Right renal pelvis (tissue), 4 donors: ENCODE measurements at places on chromosomes 13 and 19. TPM values are rescaled to one million over a fixed set of nuclear protein-coding genes. Genes with fewer than 3 reads are reported as not detected.
A peak's percentile ranks its signal among the peaks of the same experiment; 100 is the strongest.

- DNase-seq = no peak
Observed at GRCh38 chr13:85825454-85825853, 26.2 kb upstream of the SLITRK6 start.

GRCh38 chr13:49213997-49214916 is 5.9 kb upstream of the MLNR start:
- no peak for DNase-seq

GRCh38 chr19:50793558-50794065 is 3.4 kb downstream of the ACP4 start:
- no peak for DNase-seq

DNA sequence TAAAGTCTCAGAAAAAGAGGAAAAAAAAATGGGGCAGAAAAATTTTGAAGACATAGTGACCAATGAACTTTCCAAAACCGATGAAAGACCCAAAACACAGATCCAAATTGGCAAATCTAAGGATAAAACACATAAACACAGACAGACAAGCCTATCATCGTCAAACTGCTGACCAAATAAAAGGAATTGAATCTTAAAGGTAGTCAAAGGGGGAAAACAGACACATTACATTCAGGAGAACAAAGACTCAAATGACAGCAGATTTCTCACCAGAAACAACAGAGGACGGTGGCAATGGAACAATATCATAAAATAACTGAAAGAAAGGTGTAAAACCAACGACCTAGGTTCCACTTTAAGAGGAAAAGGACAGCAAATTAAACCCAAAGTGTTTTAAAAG is 10.2 kb downstream of the RBM26 start:
- no peak for DNase-seq

GRCh38 chr19:18733196-18733647 is 49.7 kb downstream of the CRTC1 start:
- no peak for DNase-seq

DNA sequence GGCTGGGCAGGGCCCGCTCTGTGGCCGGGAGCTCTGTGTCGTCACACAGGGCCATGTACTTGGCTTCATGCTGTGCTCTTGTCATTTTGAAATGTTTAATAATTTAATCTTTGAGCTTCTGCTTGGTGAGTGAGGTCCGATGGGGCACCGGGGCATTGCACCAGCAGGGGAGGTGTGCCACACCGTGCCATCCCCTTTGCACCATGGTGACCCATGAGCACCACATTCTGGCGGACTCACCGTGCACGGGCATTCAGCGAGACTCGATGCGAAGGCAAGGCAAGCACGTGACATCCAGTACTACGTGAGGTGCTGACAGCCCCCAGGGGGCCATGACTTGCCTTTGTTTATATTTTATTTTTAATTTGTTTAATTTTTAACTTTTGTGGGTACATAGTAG is 204.3 kb downstream of the URI1 start:
- DNase-seq = no peak

DNA sequence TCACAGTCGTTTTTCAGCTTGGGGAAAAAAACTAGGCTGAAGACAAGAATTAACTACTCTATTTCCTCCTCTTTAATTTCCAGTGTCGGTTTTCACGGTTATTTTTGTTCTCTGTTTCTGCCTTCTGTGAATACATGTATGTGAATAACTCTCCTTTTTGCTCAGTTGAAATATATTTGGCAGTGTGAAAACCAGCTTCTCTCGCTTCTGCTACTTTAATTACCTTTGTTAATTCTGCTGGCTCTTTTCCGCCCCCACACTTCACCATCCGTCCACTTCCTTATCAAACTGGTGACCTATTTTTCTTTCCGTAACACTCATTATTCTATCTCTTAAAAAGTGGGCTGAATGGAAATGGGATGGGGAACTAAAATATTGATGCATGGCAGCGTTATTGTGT is 126.4 kb downstream of the POU4F1 start:
- no peak for DNase-seq

DNA sequence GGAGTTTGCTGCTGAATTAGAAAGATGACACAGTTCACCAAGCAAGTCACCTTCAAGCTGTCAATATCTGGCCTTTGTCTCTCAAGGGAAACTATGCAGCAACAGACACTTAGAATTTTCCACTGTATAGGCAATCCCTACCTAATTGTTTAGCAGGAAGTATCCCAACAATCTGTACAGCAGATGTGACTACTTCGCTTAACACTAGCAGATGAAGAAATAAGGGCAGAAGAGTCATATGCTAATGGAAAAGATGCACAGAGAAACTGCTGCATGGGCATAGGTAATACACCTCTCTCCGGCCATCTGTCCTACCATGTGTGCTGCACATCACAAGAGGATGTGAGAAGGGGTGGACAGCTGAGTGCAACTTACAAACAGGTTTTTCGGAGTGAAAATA is 851.2 kb downstream of the PCDH9 start:
- no peak for DNase-seq

DNA sequence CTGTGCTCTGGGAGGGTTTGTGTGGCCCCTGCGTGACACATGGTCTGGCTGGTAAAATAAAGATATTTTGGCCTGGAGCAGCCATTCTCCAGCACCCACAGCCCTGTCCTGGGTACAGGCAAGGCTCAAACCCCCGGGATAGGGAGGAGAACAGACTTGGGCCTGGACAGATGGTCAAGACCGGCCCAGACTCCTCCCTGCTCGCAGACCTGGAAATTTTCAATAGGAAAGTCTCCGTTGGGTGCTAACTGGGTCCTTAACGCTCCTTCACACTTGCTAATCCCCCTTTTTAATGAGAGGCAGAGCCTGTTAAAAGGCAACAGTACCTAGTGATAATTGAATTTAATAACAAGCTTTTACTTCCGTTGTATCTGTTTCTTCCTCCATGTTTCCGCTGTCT is 2.5 kb downstream of the PALM start:
- DNase-seq = no peak

Gene CGB8
- 0.12 TPM for polyA plus RNA-seq

DNA sequence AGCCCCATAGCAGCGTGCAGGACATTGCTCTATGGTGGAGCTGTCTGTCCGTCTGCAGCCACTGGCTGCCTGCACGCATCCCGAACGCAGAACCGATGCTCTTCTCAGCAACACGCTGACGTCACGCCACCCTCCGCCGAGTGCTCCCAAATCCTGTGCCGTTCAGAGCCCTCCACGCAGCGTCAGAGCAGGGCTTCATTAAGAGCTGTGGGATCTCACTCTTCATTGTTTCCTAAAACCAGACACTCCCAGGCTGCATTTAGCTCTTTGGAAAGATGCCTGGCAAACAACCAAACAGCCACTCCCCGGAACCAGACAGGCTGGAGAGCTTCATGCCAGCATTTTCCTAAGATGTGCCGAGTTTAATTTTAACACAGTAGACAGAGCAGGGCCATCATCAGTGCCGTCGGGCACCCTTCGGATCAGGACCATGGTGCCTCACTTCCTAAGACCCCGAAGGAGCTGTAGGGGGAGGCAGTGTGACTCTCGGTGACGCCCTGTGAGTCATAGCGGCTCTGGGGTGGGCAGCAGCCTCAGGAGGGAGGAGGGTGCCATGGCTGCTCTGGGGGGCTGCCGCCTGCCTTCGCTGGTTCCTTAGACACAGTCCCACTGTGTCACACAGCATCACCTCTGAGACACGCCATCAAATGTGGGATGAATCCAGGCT is 131.5 kb upstream of the MCF2L start:
- no peak for DNase-seq

DNA sequence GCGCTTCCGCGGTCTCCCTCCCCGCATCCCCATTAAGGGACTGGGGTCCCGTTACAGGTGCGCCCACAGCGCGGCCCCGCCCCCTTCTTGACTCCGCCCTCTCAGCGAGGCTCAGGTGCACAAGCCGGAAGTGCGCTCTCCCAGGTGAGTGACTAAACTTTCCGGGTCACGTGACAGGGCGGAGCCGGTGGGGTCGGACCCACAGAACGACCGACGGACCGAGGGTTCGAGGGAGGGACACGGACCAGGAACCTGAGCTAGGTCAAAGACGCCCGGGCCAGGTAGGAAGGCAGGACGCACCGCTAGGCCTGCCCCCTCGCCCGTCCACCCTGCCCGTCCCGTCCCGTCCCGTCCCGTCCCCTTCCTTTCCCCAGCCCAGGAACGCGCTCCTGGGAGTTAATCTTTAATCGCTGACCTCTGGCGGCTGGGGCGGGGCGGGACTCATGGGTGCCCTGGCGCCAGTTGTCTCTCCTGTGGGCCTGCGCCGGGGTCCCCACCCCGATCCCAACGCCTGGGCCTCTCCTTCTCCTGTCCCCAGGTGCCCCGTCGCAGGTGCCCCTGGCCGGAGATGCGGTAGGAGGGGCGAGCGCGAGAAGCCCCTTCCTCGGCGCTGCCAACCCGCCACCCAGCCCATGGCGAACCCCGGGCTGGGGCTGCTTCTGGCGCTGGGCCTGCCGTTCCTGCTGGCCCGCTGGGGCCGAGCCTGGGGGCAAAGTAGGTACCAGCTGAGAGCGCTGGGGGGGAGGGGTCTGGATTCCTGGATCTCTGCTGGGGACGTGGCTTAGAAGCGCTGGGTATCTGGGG is at the start of gene CRB3:
CRB3 (plus strand) TSS at position 202 of the 804 bp plus-strand sequence; CDS start at position 633, 431 bp downstream.
- peak; percentile 67 for DNase-seq

- peak; percentile 47 for DNase-seq
Observed at GRCh38 chr19:13441810-13442512, 64.3 kb downstream of the CACNA1A start.

DNA sequence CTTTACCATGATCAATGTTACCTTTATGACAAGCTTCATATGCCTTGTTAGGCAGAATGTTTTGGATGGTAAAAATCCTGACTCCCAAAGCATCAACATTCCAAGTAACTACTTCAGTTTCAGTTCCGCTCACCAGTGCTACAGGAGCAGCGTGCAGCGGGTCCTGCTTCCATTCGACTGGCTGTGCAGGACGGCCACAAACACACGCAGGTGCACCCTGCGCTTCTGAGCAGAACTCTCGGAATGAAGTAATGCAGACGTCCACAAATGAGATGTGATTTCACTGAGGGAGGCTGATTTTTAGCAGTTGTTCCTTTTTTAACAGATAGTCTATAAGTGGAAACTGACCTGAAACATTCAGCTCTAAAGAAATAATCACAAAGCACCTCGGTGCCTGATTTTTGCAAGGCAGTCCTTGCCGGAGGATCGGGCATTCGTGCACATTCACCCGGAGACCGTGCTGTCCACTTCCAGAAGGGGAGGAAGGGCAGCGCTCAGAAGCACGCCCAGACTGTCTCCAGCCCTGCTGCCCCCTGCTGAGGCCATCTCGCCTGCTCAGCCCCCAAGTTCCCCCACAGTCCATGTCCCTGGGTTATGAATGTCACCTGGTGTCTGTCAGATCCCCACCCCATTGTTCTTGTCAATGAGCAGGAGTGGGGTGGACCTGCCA is 85.8 kb downstream of the RAB20 start:
- no peak for DNase-seq

DNA sequence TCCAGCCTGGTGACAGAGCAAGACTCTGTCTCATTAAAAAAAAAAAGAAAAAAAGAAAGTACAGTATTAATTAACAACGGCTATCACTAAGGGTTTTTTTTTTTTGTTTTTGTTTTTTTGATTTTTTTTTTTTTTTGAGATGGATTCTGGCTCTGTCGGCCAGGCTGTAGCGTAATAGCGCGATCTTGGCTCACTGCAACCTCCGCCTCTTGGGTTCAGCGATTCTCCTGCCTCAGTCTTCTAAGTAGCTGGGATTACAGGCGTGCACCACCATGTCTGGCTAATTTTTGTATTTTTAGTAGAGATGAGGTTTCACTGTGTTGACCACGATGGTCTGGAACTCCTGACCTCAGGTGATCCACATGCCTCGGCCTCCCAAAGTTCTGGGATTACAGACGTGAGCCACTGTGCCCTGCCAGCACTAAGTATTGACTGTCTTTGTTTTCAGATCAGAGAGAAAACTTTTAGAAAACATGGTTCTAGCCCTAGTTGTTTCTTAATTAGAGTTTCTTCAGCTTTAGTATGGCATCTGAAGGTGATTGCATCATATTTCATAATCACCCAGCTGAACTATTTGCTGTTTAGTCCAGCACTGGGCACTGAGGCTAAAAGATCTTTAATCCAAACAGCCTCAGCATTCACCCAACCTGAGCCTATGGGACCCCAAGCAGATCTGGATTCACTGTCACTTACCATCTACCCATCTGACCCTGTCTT is 2.7 kb upstream of the GATAD2A start:
- no peak for DNase-seq

- DNase-seq = no peak
Observed at GRCh38 chr19:54209058-54209810, 8.6 kb downstream of the RPS9 start.

Gene C13orf42
- 0.22 TPM for polyA plus RNA-seq

DNA sequence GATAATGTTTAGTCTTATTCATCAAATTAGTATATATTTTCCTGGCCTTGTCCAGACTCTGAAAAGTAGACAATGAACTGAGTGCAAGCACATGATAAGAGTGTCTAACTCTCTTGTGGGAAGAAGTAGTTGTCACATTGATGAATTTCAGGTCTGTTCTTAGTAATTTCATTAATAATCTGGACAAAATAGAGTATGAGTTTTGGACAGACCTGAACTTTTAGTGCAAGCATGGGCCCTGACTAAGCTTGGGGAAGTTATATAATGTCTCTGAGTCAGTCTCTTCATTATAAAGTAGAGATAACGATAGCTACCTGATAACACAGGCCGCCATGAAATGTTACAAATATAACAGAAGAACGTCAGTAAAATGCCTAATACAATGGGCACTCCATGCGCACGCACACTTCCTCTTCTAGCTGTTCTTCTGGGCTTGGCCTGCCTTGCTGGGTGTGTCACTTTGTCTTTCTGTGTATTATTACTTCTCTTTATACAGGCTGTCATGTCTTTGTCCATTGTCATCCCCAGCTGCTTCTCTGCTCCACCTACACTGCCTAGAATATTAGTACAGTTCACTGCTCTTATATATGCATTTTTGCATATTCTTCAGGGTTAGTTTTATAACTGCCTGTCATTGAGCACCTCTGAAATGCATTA is 129.1 kb upstream of the HTR2A start:
- DNase-seq = no peak

Gene RFPL4A
- not detected for polyA plus RNA-seq

Gene CGB2
- not detected for polyA plus RNA-seq
